ENCODE measurements at places on chromosomes 6 and 20.

- no peak for DNase-seq
Observed at GRCh38 chr6:32943864-32944649, 3.2 kb upstream of the HLA-DMB start.

DNA sequence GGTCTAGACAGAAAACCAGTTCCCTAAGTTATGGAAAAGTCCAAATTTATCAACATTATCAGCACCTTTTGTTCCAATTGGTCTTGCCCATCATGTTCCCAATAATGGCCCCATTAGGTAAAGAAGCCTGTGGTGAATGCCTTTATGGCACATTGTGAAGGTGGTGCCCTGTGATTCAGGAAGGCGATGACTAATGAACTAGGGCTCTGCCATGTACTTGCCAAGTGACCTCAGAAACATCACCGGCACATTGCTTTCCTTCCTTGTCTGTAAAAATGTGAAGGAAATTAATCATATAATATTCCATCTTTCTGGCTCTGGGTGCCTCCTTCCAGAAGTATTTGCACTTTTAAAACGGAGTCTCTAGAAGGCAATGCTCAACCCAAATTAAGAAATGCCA lies 132.3 kb downstream of the UNC5CL start:
- no peak for DNase-seq

DNA sequence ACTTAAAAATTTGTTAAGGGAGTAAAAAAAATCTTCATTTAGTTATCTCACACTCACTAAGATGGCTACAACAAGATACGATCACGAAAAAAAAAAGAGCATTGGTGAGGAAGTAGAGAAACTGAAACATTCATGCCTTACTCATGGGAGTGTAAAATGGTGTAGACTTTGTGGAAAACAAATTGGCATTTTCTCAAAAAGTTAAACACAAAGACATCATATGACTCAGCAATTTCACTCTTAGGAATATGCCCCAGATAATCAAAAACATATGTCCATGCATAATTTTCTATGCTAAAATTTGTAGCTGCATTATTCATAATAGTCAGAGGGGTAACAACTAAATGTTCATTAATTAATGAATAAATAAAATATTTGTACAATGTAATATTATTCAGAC lies 120.9 kb upstream of the IRAK1BP1 start:
- DNase-seq, result no peak

DNA sequence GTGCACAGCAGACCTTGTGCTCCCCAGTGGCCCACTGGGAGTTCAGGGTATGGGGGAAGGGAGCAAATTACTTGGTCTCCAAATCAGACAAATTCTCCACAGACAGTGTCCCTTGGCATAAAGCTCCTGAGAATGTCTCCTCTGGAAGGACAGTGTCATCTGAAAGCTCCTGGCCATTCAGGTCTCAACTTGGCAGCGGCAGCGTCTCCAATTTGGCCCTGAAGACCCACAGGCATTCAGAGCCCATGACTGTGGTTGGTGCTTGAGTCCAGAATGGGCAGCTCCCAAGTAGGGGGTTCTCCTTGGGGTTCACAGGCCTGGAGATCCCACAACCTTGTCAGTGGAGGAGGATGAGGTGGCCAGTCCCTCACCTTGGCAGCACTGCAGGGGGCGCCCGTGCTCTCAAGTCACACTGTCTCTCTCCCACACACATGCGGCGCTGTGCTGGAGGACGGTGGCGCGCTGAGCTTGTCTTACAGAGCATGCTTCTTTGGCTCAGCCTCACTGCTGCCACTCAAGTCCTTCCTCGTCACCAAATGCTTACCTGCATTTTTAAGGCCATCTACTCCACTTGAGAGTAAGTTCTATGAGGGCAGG lies 20.7 kb downstream of the DYNLRB1 start:
- DNase-seq, result no peak

DNA sequence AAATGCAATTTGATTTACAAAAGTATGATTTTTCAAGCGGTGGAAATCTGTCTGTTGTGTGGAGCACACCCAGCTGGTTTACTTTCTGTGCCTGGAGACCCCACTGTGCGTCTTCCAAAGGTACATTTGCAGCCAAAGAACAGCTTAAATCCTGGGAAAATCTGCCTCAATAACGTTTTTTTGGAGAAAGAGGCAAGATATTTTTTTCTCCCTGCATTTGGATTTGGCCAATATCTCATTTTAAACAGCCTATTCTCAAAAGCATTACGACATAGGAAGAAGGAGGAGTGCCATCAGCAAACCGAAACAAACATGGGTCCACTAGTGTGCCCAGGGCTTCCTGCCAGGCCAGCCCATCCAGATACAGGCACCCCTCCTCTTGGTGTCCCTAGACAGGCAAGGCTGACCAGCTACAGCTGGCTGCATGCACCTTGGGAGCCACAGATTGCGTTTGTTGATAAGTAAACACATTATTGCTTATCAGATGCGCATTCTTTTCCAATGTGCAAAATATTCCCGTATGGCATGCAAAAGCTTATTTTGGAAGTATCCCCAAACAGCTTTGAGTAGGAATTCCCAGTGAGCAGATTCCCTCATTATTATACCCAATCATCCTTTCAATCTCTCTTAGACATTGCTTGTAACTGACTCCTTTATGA lies 184.5 kb upstream of the MARCKS start:
- no peak for DNase-seq

DNA sequence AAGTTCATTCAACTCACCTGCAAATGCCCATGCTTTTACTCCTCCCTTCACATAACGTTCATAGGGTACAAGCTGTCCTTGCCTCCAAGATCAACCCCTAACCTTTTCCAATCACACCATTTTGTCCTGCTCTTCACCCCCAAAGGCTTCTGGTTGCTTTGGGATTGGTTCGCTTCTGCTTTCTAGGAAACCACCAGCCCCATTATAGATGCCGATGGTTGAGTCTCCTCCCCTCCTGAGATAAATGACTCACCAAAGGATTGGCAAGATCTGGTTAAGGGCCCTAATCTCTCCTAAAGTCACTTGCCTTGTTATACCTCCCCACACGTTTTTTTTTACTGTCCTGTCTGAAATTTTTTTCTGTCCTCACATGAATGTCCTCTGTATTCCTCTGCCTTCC lies 311.4 kb downstream of the HACE1 start:
- DNase-seq, result no peak

DNA sequence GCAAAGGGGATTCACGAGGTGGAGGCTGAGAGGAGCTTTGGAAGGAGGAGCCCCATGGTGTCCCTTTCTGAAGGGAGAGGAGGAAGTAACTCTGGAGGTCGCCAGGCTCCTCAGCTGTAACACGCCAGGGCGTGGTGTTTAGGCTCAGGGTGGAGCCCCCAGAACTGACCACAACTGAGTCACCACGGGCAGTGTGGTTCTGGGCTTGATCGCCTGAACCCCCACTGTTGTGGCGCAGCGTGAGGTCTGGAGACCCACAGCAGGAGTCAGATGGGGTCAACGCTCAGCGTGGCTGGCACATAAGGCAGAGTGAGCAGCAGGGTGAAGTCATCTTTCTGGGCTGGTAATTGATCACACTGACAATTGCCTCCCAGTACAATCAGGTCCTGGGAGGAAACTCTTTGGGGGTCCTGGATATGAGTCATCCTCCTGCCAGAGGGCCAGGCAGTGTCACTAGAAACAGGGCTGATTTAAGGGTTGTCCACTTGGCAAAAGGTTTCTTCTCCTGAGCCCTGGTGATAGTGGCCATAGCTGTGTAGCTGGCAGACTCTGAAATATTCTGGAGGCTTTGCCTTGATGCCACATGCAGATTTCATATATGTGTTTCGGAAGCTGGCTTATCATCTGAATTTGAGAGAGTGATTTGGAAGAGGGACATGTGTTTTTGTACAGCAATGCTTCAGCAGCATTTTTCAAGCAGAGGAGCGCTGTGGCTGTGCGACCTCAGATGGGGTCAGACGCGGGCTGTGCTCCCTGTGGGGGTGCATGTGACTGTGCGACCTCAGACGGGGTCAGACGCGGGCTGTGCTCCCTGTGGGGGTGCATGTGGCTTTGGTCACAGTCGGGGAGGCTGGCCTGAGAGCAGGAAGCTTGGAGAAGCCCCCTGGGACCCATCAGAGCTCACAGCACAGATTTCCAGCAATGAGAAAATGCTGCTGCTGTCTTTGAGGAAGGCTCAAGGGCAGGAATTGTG lies 50.0 kb downstream of the SYNJ2 start:
- DNase-seq, result peak; percentile 53

DNA sequence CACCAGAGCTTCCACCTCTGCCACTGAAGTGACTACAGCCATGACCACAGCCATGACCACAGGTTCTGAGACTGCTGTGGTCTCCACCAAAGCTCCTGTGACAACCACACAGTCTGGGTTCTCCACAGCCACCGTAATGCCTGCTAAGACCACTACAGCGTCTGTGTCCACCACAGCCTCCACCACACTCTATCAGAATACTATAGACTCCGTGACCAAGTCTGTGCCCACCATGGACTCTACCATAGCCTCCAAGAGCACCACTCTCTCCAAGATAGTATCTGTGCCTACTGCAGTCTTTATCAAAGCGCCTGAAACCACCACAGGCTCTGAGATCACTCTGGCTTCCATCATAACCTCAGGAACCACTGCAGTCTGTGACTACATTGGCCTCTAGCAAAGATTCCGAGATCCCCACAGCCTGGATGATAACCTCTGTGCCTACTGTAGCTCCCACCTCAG lies 18.3 kb upstream of the MUC21 start:
- DNase-seq, result no peak

- no peak for DNase-seq
Observed at GRCh38 chr6:1581120-1581991, 28.4 kb upstream of the FOXC1 start.

DNA sequence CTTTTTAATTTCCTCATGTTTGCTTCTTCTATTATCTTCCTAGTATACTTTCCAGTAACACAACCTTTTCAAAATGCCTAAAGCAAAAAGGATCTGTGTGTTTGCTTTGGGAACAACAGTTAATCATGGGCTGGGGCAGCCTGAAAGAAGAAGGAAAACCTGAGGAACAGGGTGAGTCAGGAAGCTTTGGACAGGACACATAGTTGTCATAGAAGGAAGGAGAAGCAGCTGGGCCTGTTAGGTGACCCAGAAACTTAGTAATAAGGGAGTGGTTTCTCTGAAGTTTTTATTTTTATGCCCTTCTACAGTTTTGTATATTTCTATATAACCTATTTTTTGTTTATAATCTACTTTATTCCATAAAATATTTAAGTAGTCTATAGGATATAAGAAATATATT lies 61.4 kb downstream of the CD24 start:
- DNase-seq, result no peak

GRCh38 chr6:168004023-168004422 lies 6.6 kb downstream of the KIF25 start:
- no peak for DNase-seq

DNA sequence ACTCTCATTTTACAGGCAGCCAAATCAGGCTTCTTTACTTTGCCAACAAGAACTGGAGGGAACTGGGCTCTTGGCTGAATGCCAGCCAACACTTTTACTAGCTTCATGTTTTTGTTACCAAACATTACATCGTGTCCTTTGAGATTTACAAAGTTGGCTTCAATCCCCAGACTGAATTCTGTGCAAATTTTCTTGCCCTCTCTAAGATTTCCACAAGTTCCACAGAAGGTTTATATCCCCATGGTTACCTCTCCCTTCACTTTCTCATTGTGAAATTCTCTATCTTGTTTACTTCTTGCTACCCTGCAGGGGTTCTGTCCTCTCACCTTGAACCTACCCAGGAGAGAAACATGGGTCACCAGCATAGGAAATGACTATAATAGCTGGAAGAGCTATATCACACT lies 37.6 kb upstream of the PLCB1 start:
- DNase-seq, result no peak

DNA sequence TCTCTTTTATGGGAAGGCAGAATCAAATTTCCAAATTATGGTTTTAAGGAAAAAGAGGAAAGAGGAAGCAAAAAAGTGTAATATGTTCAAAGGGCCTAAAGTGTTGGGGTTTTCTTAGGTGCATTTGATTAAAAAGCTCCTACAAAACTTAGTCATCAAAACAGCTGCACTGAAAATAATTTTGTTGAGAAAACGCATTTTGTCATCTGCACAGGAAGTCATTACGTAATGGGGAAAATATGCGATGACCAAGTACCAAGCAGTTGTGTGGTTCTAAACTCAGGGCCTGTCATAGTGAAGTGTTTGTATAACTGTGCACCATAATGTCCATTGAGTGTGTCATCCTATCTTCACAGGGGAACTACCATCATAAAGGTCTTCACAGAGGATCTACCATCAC lies 15.6 kb downstream of the HAO1 start:
- DNase-seq, result no peak

- DNase-seq, result no peak
Observed at GRCh38 chr6:13038315-13038714, 290.0 kb downstream of the TBC1D7 start.

DNA sequence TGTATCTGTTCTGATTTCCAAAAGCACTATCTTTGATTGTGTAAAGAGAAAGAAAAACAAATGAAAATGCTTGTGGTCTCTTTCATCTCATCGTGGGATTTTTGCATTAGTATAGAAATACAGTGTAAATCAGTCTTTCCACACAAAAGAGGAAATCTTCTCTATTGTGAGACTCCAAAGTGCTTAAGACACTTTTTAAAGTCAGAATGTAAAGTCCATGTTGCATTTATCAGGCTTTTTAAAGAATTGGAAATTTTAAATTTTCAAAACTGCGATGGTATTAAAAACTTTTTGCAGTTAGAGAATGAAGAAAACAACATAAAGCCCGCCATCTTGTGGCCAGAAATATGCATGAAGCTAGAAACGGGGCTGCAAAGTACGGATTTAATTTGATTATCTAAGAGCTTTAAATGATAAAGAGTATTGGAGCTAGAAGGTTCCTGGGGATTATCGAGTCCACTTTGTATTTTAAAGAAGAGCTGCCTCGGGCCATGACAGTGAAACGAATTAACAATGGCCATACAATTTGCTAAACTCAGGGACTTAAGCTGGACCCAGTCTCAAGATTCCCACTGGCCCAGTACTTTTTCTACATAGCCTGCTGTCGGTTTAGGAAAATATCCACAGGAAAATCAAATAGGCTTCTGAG lies 339.6 kb downstream of the ARHGAP18 start:
- peak; percentile 68 for DNase-seq

DNA sequence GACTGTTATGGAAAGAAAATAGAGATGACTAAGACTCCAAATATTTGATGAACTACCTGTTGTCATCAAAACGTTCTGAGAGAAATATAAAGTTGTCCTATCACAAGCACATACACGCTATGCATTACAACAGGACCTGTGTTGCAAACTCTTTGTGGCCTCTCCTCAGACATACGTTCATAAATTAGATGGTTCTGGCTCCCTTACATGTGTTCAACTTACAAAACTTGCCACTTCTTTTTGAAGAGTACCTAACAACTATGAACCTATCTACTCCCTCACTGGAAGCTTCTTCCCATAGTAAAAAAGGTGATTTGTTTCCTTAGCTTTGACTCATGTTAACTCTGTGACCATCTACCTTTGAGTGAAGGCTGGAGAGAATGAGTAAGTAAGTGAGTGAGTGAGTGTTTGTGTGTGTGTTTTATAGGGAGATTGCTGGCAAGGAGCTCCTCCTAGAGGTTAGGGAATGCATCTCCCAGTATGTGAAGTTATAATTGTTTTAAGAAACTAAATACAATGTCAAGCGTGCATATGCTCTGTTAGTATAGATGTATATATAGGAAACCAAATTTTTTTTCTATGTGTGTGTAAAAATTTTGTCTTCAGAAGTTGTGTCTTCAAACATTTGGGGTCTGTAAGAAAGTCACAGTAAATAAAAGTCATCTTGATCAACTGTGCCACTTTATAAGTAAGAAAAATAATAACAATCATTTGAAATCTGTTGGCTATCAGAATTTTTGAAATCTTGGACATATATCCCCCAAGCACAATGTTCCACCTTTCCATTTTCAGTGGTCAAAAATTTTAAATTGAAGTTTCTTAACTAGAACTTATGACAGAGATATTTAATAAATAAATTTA lies 1211.1 kb upstream of the GJE1 start:
- DNase-seq, result no peak
